Renal cortical epithelial cell (primary cell): ENCODE measurements at places on chromosomes 3 and 15.

DNA sequence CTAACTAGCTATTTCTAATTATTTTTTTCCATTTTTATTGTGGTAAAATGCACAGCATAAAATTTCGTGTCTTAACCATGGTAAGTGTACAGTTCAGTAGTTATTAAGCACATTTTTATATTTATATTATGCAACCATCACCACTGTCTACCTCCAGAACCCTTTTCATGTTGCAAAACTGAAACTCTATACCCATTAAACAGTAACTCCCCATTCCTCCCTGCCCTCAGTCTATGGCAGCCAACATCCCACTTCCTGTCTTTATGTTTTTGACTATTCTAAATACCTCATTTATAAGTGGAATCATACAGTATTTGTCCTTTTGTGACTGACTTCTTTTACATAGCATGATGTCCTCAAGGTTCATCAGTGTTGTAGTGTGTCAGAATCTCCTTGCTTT is 25.5 kb downstream of the SLC35A5 start:
- no peak for DNase-seq

GRCh38 chr3:79040701-79041100 is 727.1 kb downstream of the ROBO1 start:
- DNase-seq: no peak

- peak; percentile 53 for DNase-seq
These were observed 233.4 kb downstream of the FEZF2 start for GRCh38 chr3:62139957-62140356.

DNA sequence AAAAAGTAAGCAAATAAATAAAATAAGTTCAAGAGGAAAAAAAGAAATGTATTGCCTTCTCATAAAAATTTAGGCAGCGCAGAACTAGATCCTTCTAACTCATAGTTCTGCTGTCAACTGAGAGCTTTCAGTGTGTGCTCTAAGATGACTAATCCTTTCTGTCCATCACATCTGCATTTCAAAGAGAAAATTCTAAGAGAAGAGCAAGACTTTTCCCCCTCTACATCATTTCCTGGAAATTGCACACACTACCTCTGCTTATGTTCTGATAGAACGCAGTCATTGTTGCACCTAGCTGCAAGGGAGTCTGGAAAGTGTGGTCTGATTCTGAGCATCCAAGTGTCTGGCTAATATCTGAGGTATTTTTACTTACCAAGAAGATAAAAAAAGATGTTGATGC is 39.6 kb upstream of the SLCO3A1 start:
- DNase-seq: no peak

GRCh38 chr15:43886558-43886957 is 59.8 kb downstream of the WDR76 start:
- DNase-seq: no peak

DNA sequence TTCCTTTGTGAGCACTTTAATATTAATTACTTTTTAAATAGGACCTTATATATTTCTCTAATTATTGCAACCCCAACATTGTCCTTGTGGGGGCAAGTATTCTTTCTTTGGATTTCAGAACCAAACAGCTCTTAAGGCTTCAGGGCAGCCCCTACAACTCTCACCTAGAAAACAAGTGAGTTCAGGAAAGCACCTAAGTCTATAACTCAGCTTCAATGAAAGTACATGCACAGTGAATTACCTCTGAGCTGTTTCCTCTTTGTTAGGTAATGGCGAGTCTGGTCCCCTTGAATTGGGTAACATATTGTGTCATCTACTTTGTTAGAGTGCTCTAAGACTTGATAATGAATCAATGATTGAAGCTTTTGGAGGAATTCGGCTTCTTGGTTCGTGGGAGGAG is 545.7 kb downstream of the NLGN1 start:
- no peak for DNase-seq

DNA sequence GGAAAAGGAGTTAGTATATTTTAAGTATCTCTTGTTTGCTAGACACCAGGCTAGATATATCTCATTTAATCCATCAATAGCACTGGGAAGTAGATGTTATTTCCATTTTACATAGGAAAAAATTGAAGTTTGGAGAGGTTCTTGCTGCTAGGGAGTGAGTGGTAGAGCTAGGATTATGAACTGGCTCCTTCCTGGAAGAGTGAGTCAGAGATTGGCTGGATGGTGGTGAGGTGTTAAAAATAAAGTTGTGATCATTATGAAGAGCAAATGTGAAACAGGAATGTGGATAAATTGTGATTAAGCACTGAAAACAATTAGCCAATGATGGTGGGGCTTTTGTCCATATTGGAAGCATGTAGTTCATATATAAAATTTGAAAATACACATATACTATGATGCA is 234.2 kb downstream of the WNT5A start:
- peak; percentile 30 for DNase-seq

GRCh38 chr3:106985721-106986120 is 391.5 kb upstream of the CCDC54 start:
- DNase-seq: no peak

DNA sequence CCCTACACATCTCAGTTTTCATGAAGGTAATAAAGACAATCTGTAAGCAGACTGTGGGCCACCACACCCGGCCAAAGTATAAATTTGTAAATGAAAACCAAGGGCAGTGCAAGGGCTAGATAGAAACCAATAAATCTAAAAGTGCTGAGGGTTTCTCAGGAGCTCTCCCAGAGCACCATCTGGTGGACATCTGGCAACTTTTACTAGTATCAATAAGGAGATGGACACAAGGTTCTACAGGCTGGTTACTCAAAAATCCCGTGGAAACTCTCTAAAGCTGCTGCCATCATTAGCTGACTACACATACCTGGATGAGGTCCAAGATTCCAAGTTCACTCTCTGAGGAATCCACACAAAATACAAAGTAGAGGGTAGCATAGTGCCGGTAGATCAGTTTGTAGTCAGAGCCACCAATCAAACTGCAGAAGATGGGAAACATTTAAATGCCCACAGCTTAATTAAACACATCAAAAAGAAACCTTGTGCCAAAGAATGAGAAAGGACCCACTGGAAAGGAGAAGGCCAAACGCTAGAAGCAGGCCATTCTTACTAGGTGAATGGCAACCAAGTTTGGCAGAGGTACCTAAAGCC is 5.5 kb downstream of the AP3S2 start:
- DNase-seq: peak; percentile 66

DNA sequence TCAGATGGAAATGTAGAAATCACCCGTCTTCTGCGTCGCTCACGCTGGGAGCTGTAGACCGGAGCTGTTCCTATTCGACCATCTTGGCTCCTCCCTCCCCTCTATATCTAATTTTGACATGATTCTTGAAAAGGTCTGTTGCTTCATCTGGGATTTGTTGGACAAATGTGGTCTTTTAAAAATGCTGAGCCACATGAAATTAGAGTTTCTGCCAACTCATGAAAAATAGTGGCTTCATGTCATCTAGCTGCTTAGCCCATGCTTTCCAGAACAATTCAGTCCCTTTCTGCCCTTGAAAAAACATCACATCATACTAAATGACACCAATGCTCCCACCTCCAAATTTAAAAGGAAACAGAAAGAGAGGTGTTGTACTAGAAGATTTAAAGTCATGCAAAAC is 148.6 kb upstream of the EIF1B start:
- no peak for DNase-seq

DNA sequence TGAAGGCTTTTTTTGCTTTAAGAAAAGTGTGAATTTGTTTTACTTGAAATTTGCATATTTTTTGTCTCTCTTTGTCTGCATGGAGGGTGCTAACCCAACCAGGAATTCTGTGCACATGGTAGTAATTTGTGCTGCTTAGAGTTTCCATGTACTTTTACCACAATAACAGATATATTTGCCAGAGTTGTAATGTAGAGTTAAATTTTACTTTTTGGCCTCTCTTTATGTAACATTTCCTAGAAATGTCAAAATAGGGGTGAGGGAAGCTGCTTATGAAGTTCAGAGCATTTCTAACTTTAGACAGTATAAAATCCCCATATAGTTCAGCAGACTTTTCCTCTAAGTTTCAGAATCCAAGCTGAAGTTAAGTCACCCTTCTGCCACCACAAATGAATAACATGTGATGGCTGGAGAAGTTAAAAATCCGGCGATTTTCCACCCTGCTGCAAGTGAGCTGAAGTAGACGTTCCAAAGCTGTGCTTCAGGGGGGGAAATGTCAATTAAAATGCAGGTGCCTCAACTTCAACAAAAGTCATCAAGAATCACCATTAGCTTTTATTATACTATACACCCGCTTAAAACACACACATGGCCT is 385.7 kb upstream of the NR2F2 start:
- DNase-seq: no peak

DNA sequence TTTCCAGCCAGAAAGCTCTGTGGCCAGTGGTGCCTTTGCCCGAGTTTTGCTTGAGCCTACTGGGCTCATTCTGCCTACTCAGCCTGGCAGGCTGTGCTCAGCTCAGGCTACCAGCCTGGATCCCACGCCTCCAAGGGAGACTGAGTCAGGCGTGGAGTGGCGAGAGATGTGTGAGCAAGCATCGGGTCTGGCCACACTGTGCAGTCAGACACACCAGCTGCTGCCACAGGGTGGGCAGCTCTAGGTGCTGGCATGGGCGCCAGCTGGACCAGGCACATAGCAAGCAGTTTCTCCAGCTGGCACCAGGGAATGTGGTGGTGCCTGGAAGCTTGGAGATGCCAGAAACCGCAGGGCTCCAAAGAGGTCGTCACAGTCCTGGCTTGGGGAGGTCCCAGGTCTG is 498.5 kb upstream of the CNTN4 start:
- DNase-seq: no peak

- no peak for DNase-seq
These were observed 3.1 kb downstream of the THSD4 start for GRCh38 chr15:71118345-71118744.

GRCh38 chr3:192860454-192860853 is 57.2 kb downstream of the MB21D2 start:
- DNase-seq: no peak

DNA sequence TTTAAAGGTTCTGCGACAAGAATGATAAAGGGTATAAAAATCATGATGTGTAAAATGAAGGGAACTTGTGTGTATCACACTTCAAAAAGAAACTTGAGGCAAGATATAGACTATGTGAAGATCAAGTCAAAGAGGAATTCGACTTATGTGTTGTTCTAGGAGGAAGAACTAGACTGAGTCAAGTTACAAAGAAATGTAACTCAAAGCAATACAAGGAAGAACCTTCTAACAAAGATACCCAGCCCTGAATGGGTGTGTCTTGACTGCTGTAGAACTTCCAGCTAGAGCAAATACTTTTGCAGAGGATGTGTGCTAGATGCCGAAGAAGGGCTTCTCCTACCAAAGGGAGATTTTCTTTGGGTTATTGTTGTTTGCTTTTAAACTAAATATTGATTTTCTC is 2.4 kb downstream of the SLC49A4 start:
- DNase-seq: peak; percentile 30

GRCh38 chr15:61049934-61050333 is 179.2 kb downstream of the RORA start:
- peak; percentile 93 for DNase-seq

DNA sequence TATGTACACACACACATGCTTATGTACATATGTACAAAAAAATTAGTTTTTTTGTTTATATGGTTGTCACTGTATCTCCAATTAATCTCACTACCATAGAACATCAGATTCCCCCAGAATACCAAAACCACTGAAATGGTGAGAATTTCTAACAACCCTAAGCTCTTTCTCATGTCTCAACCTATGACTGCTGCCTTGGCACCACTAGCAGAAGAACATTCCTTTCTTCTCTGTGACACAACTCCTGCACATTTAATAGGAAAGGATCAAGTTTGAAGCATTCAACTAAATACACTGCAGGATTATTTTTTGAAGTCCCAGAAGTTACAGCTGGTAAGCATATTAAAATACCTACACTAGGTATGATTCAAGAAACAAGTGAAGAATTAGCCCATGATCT is 109.6 kb downstream of the FAM174B start:
- DNase-seq: no peak

DNA sequence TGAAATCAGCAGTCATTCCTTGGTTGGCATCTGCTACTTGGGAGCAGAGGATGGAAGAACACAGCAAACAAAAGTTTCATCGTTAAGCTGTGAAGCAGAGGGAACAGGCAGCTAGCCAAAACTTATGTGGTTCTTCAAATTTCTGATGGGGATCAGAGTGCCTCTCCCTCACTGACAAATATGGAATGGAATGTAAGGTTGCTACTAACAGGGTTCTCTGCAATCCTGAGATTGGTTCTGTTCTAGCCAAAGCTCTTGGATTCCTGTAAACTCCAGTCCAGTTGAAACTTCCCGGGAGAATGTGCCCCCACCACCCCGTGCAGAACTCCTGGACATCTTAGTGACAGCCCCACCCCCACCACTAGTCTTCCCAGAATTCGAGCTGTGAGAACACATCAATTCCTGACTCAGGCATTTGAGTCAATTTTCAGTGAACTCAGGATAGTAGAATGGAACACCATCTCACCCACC is 55.9 kb upstream of the PHLDB2 start:
- peak; percentile 99 for DNase-seq

DNA sequence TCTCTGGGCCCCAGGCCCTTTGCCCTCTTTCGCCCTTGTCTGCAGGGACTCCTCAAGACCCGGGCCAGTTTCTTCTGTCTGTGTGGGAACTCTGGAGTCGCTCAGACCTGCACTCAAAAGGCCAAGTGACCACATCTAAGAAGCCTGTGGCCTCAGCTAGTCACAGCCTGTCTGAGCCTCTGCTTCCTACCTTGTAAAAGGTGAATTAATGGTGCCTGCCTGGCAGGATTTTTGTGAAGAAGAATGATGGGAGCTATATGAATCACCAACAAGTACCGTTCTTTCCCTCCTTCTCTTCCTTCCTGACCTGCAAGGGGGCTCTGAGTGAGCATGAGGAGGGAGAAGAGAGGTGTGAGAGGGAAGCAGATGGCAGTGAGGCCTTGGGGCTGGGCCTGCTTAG is 7.5 kb downstream of the PLIN1 start:
- no peak for DNase-seq

- DNase-seq: peak; percentile 7
These were observed 27.4 kb downstream of the GLDN start for GRCh38 chr15:51368751-51369450.

- no peak for DNase-seq
These were observed 41.4 kb downstream of the EOMES start for GRCh38 chr3:27680517-27681246.

- DNase-seq: peak; percentile 58
These were observed 53.7 kb upstream of the FAM174B start for GRCh38 chr15:92709110-92709790.

DNA sequence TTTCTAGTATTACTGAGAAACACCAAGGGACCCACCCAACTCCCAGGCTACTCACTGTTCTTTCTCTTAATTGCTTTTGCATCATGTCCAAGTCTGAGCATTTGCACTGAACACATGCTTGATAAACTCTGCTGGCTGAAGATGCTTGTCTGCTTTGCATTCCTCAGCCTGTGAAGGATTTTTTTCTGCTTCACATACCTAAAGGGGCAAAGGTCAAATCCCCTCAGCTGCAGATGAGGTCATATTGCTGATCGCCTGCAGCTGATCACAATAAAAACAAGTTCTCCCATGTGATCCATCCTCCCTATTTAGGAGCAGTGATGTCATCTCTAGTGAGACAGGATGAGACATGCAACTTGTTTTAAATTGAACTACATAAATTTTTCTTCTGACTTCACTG is 84.6 kb upstream of the DCBLD2 start:
- peak; percentile 87 for DNase-seq
